Amniotic epithelial cell (primary cell): ENCODE measurements at places on chromosomes 7 and 10.

DNA sequence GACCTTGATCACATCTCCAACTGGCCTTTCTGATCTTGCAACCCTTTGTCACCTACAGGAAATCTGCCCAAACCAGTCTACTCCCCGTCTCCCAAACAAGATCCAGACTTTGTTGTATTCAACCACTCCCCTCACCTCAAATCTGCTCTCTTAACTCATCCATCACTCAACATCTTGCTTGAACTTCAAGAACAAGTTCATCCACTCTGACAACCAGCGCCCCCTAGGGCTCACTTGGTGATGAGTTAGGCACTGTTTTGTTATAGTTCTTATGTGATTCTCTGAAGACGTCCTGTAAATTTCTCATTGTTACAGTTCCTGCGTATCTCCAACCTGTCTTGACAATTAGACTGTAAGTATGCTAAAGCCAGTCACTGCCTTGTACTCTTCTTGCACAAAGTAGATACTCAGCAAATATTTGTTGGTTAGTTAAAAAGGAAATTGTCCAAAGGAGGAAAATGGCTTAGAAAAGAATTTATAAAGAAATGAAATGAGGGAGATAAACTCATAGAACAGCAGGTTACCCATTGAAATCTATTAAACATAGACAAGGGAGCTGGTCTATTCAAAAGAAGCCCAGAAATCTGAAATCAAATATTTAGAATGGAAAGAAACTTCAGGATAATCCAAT lies 5.3 kb downstream of the FRMD4A start:
- peak; percentile 33 for DNase-seq

- no peak for DNase-seq
These were observed 217.6 kb downstream of the TCERG1L start for GRCh38 chr10:131093795-131094366.

GRCh38 chr10:13218878-13219277 lies 15.3 kb downstream of the UCMA start:
- DNase-seq, result no peak

- DNase-seq, result peak; percentile 46
These were observed 151.5 kb downstream of the RNF216 start for GRCh38 chr7:5629941-5630340.

GRCh38 chr7:455110-455928 lies 64.3 kb downstream of the PDGFA start:
- DNase-seq, result no peak
